ENCODE measurements at places on chromosomes 11 and 22. TPM values are rescaled to one million over a fixed set of nuclear protein-coding genes. Genes with fewer than 3 reads are reported as not detected.

Gene ENTHD1
- polyA plus RNA-seq: 0.16 TPM

Gene MUC5AC
- polyA plus RNA-seq: not detected

Gene PLAAT2
- not detected for polyA plus RNA-seq

- H3K4me1 ChIP-seq: peaks cover 6% of the 10 kb centered on the region
- peaks cover 82% of the 10 kb centered on the region for H3K36me3 ChIP-seq
- H3K4me3 ChIP-seq: no peak overlapping the region
- no peak for DNase-seq
- no peaks in the 10 kb centered on the region for H3K27me3 ChIP-seq
Measured at GRCh38 chr11:66063900-66064299, 6.2 kb upstream of the PACS1 start.

GRCh38 chr22:42905702-42906183, 48.7 kb upstream of the ARFGAP3 start:
- H3K27me3 ChIP-seq: no peaks in the 10 kb centered on the region
- no peak overlapping the region for H3K27ac ChIP-seq
- H3K4me1 ChIP-seq: no peaks in the 10 kb centered on the region
- DNase-seq: no peak
- no peak overlapping the region for H3K4me3 ChIP-seq

GRCh38 chr11:73239571-73240189, 21.6 kb downstream of the P2RY2 start:
- H3K36me3 ChIP-seq: no peaks in the 10 kb centered on the region
- no peak overlapping the region for H3K27ac ChIP-seq
- H3K4me3 ChIP-seq: no peak overlapping the region
- no peak for DNase-seq

All from CD8-positive, alpha-beta memory T cell (primary cell).